Stimulated activated effector memory CD8-positive, alpha-beta T cell treated with anti-CD3 and anti-CD28 coated beads, Interleukin-12 subunit alpha, Interleukin-12 subunit beta, amount 100 ng/mL, for 72 hours (primary cell): ENCODE measurements at places on chromosomes 13 and 19.

GRCh38 chr19:35751839-35752745, 3.7 kb downstream of the LIN37 start:
- DNase-seq = no peak

GRCh38 chr13:49026851-49027250, 51.1 kb downstream of the FNDC3A start:
- no peak for DNase-seq

GRCh38 chr13:97228850-97229521, 6.9 kb downstream of the MBNL2 start:
- no peak for DNase-seq

DNA sequence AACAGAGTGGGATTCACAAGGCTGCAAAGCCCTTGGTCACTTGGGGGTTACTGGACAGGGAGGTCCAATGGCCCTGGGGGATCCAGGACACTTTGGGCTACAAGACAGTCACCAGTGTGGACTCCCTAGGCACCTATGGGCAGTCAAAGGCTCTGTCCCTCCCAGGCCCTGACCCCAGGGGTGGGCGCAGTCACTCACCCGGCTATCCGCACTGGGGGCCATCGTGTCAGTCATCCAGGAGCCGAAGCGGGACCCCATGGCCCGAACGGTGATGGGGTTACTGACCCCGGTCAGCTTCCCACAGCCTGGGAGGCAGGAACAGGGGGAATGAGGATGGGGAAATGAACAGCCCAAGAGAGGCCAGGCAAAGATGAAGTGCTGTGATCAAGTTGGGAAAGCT, 21.5 kb downstream of the PIN1 start:
- DNase-seq = no peak

DNA sequence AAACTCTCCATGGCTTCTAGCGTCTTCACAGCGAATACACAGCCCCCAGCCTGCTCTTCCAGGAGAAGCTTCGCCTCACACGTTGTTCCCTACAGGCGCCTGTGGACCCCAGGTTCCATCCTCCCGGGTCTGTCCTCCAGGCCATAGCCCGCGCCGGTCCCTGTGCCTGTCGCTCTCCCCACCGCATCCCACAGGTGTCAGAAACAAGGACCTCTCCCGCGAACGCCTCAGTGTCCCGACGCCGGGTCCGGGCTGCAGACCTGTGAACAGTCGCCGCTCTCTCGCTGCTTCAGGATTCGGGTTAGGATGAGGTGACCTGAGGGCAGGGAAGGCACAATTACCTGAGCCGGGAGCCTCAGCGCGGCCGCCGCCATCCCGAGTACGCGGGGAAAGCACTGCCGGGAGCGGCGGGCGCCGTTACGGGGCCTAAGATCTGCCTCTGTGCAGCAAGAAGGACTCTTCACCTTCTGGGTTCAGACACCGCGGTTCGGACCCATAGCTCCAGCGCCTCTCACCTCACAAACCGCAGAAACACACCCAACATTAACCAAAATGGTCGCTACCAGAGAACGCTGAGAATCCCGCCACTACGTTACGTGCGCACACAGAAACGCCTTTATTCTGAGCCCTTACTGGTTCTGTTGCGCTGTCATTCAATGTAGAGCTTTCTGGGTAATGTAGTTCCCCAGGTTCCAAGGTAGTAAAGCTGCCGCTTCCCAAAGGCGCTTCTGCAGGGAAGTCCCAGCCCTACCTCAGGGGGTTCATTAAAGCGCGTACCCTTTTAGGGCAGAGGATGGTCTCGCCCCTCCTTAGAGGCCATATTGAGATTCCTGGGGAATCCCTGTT, at the start of gene ZNF418:
Gene ZNF418, minus strand, starts transcription at position 583 of the 846 bp plus-strand sequence. CDS start 1,580 bp downstream, outside the sequence.
- DNase-seq = no peak

DNA sequence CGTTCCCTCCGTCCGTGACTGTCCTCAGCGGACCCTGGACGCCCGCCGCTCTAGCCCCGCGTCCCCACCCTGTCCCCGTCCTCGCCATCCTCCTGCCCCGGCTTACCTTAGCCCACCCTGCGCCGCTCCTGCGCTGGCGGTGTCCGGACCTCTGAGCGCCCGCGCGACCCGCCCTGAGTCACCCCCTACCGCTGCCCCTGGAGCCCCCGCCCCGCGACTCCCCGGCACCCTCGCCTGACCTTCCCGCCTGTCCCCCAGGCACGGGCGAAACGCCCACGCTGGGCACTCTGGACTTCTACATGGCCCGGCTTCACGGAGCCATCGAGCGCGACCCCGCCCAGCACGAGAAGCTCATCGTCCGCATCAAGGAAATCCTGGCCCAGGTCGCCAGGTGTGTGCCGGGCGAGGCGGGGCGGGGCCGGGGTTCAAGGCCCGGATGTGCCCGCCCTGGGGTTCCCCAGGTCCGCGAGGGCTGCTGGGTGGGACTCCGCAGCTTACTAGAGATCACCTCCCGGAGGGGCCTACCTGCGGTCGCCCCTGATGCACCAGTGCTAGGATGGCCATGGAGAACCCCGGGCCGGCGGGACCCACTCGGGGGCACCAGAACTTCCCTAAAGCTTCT, 5.1 kb downstream of the HMG20B start:
- DNase-seq = no peak

- DNase-seq = no peak
Observed at GRCh38 chr19:18587561-18587960, 1.0 kb upstream of the REX1BD start.

DNA sequence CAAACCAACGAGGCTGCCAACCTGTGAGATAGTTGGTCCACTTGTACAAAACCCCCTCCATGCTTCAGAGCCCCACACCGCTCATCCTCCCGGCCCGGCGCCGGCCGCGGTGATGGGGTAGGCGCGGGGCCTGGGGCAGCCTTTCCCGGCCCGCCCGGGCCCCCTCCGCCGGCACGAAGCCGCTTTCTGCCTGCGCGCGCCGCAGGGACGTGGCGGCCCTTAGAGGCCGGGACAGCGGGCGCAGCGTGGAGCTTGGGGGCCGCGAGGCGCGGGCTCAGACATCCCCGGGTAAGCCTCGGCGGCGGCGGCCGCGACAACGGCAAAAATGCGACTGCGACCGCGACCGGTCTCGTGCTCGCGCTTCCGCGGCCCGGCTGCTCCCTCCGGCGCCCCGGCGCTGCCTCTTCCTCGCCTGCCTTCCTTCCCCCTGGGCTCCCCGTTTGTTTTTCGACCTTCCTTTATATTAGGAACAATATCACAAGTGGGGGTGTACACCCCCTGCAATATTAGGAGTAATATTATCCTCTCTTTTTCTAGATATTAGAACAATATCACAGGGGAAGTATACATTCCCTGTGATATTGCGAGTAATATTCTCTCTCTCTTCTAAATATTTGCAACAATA, 53.9 kb upstream of the CEACAM21 start:
- DNase-seq = no peak

- peak; percentile 87 for DNase-seq
Observed at GRCh38 chr19:8396563-8397203, 6.5 kb downstream of the RAB11B start.

- no peak for DNase-seq
Observed at GRCh38 chr13:98868932-98869331, 108.9 kb downstream of the DOCK9 start.

- DNase-seq = no peak
Observed at GRCh38 chr13:92175330-92175729, 776.9 kb downstream of the GPC5 start.

DNA sequence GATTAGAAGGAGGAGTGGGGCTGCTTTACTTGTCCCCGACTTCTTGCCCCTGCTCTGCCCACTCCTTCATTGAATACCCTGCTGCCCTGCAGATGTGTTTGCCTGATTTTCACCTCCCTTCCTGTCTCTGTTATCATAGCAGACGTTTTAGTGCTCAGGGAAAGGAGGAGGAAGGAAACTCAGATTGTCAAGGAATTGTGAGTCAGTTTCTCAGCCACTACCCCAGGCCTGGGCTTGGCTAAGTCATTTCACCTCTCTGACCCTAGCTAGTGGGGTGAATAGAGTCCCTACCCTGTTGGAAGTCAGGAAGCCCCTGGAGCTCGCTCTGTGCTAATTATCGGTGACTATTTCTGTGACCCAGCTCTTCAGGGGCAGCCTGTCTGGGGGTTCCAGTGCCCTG, 3.9 kb downstream of the BCKDHA start:
- no peak for DNase-seq

DNA sequence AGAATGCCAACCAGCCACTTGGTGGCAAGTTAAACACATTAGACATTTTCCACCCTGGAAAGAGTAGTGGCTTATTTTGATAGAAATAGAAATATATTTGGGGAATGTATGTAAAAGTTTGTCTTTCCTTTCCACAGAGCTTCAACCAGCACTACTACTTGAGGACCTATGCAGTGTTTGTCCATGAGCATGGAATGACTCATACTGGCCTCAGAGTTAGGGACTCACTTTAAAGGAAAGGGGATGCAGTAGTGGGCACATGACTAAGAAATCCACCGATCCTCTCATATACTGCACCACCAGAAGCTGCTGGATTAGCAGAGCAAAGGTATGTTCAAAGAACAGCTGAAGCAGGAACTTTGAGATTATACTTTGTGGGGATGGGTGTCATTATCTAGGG, 62.6 kb downstream of the LACC1 start:
- DNase-seq = no peak

- DNase-seq = peak; percentile 91
Observed at GRCh38 chr19:43620061-43621001, 902 bp upstream of the ZNF428 start.
